ENCODE measurements at places on chromosomes 7 and 10.
A peak's percentile ranks its signal among the peaks of the same experiment; 100 is the strongest.

DNA sequence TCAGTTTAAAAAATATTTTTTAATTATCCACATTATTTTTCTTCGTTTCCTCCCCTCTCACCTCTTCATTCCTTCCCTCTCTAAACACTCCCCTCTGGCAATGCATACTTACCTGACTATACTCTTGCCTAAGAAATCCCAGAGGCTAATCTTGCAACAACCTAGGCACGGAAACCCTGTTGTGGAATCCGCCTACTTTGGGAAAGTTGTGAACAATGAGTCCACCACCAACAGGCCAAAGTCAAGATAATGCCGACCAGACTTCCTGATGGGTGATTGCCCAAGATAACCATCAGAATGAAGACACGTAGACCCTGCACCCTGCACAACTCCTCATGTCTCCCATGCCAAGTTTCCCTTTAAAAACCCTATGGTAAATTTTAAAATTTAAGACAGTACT lies 521.5 kb downstream of the KIF20B start:
- DNase-seq, result no peak

- DNase-seq, result no peak
Observed at GRCh38 chr7:5222841-5223411, 32.9 kb downstream of the WIPI2 start.

- DNase-seq, result no peak
Observed at GRCh38 chr10:125222515-125223308, 62.3 kb upstream of the CTBP2 start.

GRCh38 chr10:3782451-3783315 lies 2.3 kb downstream of the KLF6 start:
- DNase-seq, result peak; percentile 37

GRCh38 chr7:113763226-113763625 lies 155.6 kb downstream of the PPP1R3A start:
- no peak for DNase-seq

GRCh38 chr10:116451711-116452337 lies 24.2 kb downstream of the PNLIPRP3 start:
- DNase-seq, result no peak

- DNase-seq, result no peak
Observed at GRCh38 chr7:135349746-135350145, 116.1 kb downstream of the STRA8 start.

DNA sequence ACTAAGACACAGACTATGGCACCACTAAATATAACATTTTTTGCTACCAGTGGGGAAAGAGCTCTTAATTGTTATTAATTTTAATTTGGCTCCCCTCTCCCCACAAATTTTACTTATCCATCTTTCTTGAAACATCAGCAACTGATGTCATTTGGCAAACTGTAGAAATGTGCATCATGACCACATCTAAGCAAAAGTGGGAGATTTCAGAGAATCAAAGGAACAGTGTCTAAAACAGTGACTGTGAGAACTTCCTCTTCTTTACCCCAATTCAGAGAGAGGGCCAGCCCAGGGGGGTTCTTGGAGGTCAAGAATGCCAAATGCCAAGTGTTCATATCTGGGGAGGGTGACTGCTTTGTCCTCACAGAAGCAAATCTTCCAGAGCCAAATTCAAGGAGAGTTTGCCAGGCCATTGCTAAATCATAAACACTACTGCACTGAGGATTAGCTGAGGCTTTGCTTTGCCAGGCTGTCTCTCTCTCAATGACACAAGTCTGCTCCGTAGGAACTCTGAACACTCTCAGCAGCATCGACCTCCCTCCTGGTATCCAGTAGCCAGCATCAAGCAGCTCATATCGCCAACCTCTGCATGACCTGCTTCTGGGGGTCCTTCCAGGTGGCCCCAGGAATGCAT lies 65.6 kb downstream of the ITIH5 start:
- no peak for DNase-seq

- DNase-seq, result no peak
Observed at GRCh38 chr10:60517805-60518204, 128.1 kb upstream of the ANK3 start.

- no peak for DNase-seq
Observed at GRCh38 chr10:103850572-103850895, 4.8 kb downstream of the SH3PXD2A start.

DNA sequence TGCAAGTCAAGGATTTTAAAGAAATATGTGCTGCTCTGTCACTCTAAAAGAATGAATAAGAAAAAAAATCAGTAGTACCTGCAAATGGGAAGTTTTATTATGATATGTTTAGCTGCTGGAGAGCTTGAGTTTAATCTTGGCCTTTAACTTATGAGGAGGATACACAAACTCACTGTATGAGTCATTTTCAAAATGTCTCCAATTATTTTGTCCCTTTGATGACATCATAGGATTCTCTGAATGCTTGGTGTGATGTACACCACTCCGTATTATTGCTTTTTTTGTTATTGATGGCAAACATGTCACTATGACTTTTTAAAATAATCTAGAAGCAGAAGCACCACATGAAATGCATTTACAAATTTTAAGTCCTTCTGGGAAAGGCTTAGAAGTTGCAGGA lies 125.8 kb downstream of the RALA start:
- no peak for DNase-seq

- no peak for DNase-seq
Observed at GRCh38 chr10:89203237-89203636, 3.9 kb downstream of the CH25H start.

GRCh38 chr10:43304687-43305333 lies 37.9 kb upstream of the RASGEF1A start:
- DNase-seq, result peak; percentile 53

DNA sequence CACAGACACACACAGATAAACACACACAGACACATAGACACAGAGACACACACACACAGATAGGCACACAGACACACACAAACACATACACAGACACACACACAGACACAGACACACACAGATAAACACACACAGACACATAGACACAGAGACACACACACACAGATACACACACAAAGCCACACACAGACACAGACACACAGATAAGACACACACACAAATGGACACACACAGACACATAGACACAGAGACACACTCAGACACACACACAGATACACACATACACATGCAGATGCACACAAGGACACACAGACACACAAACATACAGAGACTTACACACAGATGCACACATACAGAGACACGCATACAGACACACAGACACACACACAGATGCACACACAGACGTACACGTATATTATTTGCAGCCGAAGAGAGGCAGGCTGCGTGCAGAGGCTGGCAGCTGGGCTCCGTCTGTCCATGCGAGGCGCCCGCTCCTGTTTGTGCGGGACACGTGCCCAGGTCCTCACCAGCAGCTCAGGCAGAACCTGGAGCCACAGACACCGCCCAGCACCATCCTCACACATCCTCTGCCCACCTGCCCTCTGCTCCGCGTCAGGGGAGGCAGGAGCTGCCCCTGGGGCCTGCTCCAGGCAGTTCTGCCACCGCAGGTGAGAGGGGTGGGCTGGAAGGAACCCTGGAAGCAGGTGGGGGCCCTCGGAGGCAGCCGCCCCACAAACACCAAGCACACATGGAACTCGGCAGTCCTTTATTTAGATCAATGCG lies 1.2 kb downstream of the CALML5 start:
- no peak for DNase-seq

- no peak for DNase-seq
Observed at GRCh38 chr7:148699782-148700629, 1.3 kb downstream of the CUL1 start.

GRCh38 chr7:101418694-101419093 lies 56.0 kb downstream of the COL26A1 start:
- DNase-seq, result no peak

DNA sequence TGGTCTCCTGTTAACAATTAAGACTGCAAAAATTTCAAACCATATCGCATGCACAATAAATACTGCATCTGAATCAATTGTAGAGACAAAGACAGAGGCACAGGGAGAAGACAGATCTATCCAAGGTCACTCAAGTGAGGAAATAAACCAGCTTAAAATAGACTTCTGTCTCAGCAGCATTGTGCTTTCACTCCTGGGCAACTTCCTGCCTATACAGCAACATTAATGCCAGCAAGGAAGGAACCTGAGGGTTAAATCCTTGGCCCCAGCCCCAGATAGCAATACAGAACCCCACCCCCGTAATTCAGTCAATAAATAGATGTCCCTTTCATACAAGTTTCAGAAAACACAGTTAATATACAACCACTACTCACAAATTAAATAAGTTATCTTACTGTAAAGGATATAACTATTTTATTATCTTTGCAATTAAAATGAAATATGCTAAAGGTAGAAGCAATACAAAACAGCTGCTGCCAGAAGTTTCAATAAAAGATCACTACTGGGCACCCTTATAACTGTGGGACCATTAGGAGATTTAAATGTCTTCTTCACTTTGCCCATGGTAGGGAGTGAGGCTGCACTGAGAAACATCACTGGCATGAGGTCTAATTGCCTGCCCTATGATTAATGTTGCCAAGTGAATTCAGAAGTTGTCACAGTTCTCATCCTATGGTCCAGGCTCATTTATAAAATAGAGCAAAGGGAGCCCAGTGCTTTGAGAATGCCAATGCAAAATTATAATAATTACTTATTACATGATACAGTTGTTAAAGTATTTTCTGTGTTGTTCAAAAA lies 49.4 kb downstream of the CAV1 start:
- no peak for DNase-seq

GRCh38 chr7:155759740-155760430 lies 52.4 kb downstream of the SHH start:
- no peak for DNase-seq

DNA sequence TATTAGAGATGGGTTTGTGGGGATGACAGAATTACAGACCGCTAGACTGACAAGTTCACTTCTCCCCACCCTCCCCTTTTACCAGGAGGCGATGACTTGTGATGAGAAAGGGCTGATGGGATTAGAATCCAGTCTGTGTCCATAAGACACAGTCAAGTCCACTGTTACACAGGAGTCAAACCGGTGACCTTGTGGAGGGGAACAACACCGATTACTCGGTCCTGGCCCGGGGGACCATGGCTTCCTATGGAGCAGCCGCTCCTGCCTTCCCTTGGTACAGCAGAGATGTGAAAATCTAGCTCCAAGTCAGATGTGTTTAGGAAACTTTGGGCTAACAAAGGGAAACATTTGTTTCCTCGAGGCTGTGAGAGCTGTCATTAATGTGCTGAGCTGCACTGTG lies 105.5 kb downstream of the ACTR3B start:
- no peak for DNase-seq

- DNase-seq, result no peak
Observed at GRCh38 chr7:12768948-12769347, 81.5 kb downstream of the ARL4A start.

GRCh38 chr10:75941223-75941801 lies 509.9 kb downstream of the LRMDA start:
- DNase-seq, result no peak

- DNase-seq, result no peak
Observed at GRCh38 chr10:60031664-60032063, 125.3 kb upstream of the CCDC6 start.

- DNase-seq, result no peak
Observed at GRCh38 chr7:51451751-51452476, 135.3 kb upstream of the COBL start.

Measured in stimulated activated CD8-positive, alpha-beta memory T cell treated with anti-CD3 and anti-CD28 coated beads, Interleukin-12 subunit alpha, Interleukin-12 subunit beta, amount 100 ng/mL, for 4 hours (primary cell).